ENCODE measurements at places on chromosomes 3 and 15. TPM values are rescaled to one million over a fixed set of nuclear protein-coding genes. Genes with fewer than 3 reads are reported as not detected.

Gene ITPR1
- 53.8 TPM for total RNA-seq

Gene IQCF2
- not detected for total RNA-seq

Gene P3H2
- 10.2 TPM for total RNA-seq

Gene ITIH3
- 0.64 TPM for total RNA-seq

- no peak for DNase-seq
These were observed 3.8 kb downstream of the TP53BP1 start for GRCh38 chr15:43489191-43489590.
